ENCODE measurements at places on chromosomes 2 and 18.

GRCh38 chr18:48946329-48946835 lies 4.4 kb downstream of the SMAD7 start:
- no peak for DNase-seq

DNA sequence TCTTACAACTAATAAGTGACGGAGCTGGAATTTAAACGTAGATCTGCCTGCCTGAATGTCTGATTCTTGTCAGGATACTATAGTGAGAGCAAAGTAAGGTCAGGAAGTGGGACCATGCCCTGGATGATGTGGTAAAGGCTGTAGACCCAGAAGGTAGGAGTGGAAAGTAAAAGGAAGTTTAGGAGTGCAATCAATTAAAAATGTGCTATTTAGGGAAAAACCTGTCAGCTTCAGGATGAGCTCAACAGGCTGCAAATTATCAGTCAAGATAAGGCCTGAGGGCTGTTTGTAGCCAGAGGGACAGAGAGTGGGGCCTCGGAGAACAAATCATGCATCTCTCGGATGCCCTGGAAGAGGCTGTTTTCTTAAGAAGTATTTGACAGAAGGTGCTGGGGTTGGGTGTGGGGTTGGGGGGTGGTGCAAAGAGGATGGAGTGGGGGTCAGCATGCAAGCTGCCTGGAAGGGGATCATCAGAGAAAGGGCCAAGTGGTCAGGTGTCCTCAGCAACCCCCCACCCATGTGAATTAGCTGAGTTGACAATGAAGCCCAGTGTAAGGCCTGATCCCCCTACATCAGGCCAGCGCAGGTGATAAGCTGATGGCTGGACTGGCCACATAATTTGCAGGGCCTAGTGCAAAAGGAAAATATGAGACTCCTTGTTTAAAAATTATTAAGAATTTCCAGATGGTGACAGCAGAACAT lies 53.2 kb upstream of the MAPRE3 start:
- DNase-seq: no peak

GRCh38 chr2:62304429-62305417 lies 108.8 kb downstream of the B3GNT2 start:
- peak; percentile 11 for DNase-seq

DNA sequence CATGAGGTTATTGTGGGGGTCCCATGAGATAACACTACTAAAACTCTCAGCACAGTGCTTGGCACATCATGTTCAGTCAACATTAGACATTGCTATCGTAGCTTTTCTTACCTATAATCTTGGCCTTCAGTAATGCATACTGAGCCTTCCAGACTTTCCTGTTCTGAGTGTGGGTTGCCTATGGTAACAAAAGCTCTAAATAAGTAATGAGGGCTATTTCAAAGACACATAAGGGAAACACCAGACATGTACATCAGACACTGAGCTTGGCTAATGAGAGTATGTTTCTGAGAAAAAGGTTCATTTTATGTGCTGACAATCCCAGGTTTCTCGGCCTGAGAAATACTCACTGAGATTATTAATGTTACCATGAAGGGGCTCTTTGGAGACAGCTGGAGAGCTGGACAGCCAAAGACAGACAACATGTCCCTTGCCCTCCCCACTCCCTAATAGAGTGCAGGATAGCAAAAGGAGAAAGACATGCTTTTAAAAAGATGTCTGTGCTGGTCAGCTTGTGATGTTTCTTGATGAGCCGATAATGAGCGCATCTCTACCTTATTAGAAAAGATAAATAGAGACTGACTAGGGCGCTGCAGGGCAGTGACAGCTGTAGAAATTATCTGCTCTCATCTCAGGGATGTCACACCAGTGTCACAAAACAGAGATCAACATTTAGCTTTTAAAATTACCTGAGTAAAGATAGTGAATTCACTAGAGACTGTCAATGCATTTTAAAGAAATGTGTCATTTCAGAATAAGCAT lies 25.4 kb downstream of the POLE4 start:
- no peak for DNase-seq

DNA sequence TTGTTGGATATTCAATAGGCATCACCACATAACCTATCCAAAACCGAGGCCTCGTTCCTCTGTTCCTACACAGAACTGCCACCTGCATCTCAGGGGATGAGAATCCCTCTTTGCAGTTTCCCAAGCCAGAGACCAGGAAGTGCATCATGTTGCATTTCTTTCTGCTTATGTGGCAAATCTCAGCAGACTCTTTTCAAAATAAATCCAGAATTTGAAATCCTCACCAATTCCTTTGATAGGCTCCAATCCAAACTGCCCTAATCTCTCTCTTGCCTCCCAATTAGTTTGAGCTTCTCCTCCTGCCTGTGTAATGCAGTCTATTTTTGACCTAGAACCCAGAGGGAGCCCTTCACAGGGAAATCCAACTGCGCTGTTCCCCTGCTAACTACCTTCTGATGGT lies 215.5 kb downstream of the RNF144A start:
- no peak for DNase-seq

GRCh38 chr2:196252408-196253115 lies 81.2 kb upstream of the STK17B start:
- no peak for DNase-seq

DNA sequence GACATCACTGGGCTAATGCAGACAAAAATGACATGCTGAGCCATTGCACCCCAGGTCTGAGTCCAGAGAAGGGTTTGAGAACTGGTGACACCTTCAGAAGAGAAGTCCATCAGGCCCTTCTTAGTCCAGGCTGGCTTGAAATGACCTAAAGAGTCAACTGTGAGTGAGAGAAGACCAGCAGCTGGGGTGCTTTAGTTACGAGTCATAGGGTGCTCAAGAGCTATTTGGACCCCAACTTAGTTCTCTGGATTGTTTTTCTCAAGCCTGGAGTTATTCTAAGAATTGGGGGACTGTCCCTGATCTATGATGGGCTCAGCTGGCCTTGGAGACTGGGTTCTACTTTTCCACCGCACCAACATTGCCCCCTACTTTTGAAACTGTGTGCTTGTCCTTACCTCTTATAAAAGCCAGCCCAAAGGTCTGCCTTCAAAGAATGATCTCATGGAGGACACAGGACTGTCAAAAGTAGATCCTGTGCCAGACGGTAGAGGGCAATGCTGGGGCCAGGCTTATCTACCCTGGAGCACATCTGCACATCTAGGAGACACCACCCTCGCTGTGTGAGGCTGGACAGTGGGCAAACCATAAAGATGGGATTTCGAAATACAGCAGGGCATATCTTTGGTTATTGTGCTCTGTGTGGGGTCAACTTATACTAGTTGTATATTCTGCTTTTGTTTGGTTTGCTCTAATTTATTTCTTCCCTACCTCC lies 333.0 kb upstream of the SLC14A2 start:
- DNase-seq: no peak

- no peak for DNase-seq
These were observed 22.2 kb downstream of the LAMA3 start for GRCh38 chr18:23711426-23711825.

- no peak for DNase-seq
These were observed 107.3 kb downstream of the TANC1 start for GRCh38 chr2:159075727-159076126.

- DNase-seq: no peak
These were observed 231.9 kb downstream of the PLCL1 start for GRCh38 chr2:198036029-198036879.

GRCh38 chr2:217784996-217785543 lies 217.7 kb downstream of the TNS1 start:
- no peak for DNase-seq

DNA sequence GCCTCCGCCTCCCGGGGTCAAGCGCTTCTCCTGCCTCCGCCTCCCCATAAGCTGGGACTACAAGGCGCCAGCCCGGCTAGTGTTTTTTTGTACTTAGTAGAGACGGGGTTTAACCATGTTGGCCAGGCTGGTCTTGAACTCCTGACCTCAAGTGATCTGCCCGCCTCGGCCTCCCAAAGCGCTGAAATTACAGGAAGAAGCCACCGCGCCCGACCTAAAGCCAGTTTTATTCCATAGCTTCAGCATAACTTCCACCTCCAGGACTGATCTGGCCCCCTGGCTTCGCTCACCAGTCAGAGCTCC lies 783 bp upstream of the TXNL4A start:
- DNase-seq: no peak

- no peak for DNase-seq
These were observed 75.6 kb downstream of the ICOS start for GRCh38 chr2:204012072-204012653.

DNA sequence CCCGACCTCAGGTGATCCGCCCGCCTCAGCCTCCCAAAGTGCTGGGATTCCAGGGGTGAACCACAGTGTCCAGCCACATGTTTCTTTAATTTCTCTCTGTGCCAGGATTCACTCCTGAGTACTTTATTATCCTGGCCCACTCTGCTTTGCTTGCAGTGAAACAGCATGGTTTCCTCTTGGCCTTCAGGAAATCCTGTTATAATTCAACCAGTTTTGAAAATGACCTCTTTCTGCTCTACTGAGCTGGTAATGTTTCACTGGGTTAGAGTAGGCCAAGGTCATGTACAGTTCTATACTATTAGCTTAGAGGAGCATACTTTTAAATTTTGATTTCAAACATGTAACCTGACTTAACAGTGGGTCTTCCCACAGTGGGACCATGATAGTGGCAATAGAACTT lies 90.6 kb upstream of the PELI1 start:
- DNase-seq: no peak

DNA sequence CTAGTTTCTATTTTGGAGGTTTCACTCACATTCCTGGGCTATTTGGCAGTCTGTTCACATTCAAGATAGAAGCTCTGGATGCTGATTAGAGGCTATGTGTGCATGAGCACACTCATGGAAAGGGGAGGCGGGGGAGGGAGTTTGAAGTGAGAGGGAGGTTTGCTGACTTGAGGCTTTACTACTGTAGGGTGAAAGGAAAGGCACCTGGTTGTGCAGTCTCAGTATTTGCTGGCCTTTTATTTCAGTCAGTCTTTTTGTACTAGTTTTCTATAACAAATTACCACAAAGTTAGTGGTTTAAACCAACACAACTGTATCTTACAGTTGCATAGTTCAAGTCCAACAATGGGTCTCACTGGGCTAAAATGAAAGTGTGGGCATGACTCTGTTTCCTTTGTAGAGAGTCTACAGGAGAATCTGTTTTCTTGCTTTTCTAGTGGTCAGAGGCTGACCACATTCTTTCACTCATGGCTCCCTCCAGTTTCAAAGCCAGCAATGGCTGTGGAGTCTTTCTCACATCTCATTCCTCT lies 47.7 kb upstream of the NR4A2 start:
- DNase-seq: no peak

- DNase-seq: no peak
These were observed 223.9 kb downstream of the LDLRAD4 start for GRCh38 chr18:13442451-13442850.

DNA sequence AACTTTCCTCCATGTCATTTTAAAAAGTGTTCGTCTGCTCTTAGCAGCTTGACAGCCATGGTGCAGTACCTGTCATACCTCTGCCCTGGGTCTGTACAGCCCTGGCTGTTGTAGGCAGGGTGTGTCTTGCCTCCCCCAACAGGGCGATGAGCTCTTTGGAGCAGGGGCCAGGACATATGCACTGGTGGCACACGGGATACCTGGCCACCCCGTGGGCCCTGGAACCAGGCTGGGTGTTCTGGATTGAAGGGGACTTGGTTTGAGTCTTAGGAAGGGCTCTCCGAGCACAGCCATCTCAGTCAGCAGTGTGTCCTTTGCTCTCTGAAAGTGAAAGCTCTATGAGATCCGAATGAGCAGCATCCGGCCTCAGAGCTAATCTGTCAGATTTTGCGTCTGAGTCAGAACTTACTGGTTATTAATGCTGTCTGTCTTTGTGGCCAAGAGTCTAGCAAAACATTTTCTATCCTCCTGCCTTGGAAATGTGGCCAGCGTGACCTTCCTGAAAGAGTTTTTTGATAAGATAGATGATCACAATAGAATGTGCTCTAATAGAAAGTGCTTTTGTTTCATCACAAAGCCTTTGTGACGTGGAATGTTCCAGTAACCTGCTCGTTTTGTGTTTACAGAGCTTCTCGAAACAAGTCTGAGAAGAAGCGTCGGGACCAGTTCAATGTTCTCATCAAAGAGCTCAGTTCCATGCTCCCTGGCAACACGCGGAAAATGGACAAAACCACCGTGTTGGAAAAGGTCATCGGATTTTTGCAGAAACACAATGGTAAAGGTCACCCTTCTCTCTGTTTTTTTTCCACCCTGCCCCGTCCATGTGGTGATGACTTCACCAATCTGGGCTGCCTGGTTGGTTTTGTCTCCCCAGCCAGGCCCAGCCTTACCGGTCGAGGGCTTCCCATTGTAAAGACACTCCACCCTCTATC lies 77.3 kb upstream of the RPL31 start:
- DNase-seq: no peak

- no peak for DNase-seq
These were observed 20.7 kb upstream of the RMDN2 start for GRCh38 chr2:37904425-37904824.

DNA sequence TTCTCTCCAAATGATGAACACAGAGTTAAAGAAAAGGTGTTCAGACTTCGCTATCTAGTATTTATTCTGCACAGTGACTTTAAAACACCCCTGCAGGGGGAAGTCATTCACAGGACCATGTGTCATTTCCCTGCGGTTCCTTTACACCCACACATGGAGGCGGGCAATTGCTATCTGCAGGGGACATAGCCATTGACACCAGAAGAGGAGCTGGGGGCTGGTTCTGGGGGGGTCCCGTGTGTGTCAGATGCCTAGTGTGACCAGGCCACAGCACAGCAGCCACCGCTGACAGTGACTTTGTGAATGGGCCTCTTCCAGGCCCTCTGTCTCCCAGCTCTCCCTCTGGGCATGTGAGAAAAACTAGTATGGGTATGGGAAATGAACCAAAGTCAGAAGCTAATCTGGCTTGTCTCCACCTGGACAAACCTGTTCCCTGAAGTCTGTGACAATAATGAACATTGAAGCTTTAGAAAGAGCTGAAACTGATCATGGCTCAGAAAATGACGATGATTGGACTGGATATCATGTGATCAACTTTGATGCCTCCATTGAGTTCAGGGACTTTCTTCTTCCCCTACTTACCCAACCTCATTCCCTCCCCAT lies 7.5 kb upstream of the GBX2 start:
- no peak for DNase-seq

DNA sequence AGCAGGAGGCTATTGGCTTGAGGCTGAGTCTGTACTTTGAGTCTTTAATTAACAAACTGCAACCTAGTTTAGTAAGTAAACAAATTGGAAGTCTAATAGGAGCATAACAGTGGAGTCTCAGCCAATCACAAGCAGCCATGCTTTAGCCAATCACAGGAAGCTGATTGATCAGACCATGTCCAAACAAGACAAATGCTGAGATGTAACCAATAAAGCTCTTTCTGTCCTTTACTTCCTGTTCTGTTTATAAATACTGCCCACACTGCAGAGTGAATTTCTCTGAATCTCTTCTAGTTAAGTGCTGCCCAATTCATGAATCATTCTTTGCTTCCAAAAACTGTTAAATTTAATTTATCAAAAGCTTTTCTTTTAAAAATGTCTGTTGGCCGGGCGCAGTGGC lies 146.6 kb upstream of the DLX2 start:
- DNase-seq: no peak
